Activated CD4-positive, CD25-positive, alpha-beta regulatory T cell treated with anti-CD3 and anti-CD28 coated beads, Interleukin-2, amount 50 U/mL, for 72 hours (primary cell): ENCODE measurements at places on chromosomes 6 and 20.

GRCh38 chr6:63732336-63732735 is 96.7 kb downstream of the PHF3 start:
- DNase-seq = no peak

DNA sequence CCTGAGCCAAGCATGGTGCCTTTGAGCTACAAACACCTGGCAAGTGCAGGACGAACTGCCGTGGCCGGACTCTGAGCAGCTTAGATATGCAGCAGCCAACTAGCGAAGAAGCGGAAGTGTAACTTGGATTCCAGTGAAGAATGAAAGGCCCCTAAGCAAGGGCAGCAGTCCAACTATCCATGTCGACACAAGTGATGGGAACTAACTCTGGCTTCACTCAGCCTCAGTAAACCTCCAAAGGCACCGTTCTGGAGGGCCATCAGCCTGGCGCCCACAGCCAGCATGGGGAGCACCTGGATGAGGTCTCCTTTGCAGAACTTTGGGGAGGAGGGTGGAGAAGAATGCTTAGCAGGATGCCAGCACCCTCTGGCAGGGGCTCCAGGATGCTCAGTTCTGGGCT is 78.4 kb upstream of the MLN start:
- no peak for DNase-seq

DNA sequence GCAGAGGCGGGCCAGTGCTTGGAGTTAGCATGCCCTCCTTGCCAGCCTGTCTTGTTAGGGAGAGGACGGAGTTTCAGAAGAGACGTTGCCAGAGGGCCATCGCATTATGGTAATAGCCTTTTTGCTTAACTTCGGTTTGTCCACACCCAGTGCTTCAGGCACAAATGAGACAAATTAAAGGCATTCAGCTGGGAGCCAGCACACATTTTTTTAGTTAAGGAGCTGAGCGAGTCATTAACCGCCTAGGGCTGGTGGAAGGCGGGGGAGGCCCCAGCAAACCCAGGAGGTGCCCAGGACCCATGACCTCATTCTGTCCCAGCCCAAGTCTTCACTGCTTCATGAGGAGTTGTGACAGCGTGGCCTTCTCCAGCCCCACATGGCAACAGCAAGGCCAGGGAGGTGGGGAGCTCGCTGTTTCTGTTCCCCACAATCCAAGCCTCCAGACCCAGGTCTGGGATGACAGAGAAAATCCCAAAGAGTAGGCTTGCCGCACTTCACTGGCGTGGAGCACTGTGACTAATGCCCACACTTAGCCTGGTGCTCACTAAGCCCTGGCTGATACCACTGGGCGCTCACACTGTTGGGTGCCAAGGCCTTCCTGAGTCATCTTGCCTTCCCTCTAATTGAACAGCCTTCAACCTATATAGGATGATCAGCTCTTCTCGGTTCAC is 237.1 kb downstream of the ANKRD60 start:
- DNase-seq = no peak

GRCh38 chr20:44400671-44400969 is 45.1 kb downstream of the HNF4A start:
- DNase-seq = no peak

GRCh38 chr20:12970372-12970821 is 38.4 kb upstream of the SPTLC3 start:
- no peak for DNase-seq

- DNase-seq = no peak
Observed at GRCh38 chr6:112050429-112050828, 3.5 kb upstream of the CCN6 start.

GRCh38 chr6:148524471-148524882 is 181.8 kb downstream of the SASH1 start:
- DNase-seq = no peak

- DNase-seq = peak; percentile 75
Observed at GRCh38 chr6:158653577-158654354, 3.9 kb downstream of the SYTL3 start.

DNA sequence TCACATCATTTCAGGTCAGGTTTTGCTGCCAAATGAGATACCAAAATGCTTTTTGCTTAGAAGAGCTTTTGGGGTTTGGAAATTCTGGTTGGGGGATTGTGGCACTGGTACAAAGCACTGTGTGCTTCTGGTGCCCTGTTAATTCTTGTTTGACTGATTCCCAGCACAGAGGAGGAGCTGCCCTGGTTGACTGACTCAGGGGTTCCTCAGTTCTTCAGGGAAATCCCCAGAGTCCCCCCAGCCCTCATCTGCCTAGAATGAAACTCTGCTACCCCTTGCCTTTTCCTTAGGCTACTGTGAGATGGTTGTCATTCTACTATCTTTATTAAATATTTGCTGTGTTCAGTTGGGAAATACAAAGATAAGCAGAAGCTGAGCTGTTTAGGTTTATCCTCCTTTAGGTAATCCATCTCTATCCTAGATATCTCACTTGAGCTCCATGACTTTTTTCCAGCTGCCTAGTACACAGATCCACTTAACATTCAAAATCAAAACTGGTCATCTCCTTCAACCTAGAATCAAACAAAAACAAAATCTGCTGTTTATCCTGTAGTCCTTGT is 24.9 kb upstream of the TSPYL1 start:
- DNase-seq = no peak

- DNase-seq = no peak
Observed at GRCh38 chr20:49674383-49675352, 39.0 kb downstream of the B4GALT5 start.

GRCh38 chr6:56708810-56709597 is 66.3 kb upstream of the DST start:
- DNase-seq = no peak

GRCh38 chr6:48150701-48151100 is 39.7 kb upstream of the PTCHD4 start:
- no peak for DNase-seq

DNA sequence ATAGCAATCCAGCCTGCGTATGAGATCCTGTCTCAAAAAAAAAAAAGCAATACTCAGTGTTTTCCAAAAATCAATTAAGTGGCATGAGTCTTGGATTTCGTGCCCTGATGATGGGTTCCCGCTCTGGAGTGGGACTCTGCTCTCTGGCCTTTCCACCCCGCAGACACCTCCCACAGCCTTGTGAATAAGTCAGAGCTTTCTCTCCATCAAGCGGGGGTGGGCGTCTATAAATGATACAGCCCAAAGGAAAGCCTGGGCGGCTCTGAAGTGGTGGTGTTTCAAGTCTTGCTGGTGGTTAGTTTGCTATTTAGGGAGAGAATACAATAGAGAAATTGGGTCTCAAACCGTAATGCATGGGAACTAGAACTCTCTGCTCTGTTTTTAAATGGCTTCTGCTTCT is 52.5 kb upstream of the TAGAP start:
- DNase-seq = no peak

DNA sequence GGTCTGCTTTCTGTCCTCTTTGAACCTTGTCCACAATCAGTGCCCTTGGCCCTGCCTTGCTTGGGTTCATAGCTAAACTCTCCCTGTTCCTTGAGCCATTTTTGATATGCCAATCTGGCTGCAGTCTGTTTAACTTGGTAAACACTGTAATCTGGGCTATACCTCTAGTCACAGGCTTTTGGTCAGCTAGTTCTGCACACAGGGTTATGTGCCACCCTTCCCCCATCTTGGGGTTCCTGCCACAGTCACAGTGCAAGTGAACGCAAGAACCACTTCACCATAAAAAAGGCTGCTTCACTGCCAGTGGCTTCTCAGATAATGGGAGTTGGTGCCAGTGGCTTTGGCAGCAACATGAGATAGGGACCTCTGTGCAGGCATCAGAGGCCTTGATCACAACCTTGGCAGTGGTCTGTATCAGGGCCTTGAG is 10.9 kb upstream of the ATRN start:
- no peak for DNase-seq

- no peak for DNase-seq
Observed at GRCh38 chr6:105215506-105215905, 35.7 kb upstream of the POPDC3 start.

DNA sequence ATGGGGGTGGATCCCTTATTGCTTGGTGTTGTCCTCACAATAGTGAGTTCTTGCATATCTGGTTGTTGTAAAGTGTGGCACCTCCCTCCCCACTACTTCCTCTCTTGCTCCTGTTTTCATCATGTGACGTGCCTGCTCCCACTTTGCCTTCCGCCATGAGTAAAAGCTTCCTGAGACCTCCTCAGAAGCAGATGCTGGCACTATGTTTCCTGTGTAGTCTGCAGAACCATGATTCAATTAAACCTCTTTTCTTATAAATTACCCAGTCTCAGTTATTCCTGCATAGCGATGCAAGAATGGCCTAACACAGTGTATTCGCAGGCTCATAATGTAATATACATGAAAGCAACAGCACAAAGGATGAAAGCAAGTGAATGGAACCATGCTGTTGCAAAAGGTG is 28.4 kb upstream of the ANKRD60 start:
- DNase-seq = no peak

DNA sequence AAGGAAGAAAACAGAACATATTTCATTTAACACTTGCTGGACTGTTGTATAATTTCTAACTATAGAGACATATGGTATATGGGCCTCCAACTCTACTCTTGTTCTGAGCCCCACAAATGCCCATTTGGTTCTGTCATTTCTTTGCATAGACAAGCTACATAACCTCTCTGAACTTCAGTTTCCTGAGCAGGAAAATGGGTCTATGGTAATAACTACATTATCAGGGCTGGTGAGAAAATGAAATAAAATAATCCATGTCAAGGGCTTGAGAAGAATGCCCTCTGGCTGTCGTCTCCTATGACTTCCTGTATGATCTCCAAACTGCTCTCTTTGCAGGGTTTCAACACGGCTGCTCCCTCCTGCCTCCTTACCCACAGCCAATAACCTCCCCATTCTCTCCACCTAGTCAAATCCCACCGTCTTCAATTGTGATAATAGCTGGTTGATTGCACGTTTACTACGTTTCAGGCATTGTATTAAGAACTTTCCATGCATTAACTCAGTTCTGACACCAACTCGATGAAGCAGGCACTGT is 12.0 kb downstream of the ZCCHC3 start:
- no peak for DNase-seq

DNA sequence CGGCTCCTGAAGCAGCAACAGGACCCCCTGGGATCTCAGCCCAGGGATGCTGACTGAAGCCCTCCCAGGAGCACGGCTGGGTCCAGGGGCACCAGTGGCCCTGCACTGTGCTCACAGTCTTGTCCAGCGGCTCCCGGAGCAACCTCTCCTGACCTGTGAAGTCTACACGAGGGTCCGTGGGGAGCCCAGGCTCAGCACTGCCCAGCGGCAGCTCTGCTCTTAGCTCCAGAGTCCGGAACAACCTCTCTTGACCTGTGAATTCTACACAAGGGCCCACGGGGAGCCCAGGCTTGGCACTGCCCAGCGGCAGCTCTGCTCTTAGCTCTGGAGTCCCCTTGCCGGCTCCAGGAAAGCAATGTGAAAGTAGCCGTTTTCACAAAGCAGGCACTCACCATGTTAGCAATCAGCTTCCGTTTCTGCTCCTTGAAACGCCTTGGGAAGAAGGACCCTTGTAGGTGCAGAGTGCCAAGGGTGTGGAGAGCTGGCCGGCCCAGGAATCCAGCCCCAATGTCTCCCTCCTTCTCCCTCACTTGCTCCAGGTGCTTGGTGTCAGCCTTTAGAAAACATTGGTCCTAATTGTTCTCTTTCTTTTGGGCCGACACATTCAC is 310.9 kb downstream of the CDH4 start:
- no peak for DNase-seq

DNA sequence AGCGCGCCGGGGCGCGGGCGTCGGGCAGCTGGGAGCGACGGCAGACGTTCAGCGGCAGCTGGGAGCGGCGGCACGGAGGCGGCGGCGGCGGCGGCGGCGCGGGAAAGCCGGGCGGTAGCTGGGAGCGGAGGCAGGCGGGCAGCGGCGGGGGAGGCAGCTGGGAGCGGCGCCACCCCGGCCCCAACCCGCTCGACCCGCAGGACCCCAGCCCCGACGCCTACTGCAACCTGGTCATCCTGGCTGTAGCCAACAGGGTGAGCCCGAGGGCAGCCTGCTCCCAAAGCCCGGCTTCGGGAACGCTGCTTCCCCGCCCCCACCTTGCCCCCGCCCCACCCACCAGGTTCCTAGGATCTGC is 8.9 kb downstream of the CCM2L start:
- DNase-seq = no peak

DNA sequence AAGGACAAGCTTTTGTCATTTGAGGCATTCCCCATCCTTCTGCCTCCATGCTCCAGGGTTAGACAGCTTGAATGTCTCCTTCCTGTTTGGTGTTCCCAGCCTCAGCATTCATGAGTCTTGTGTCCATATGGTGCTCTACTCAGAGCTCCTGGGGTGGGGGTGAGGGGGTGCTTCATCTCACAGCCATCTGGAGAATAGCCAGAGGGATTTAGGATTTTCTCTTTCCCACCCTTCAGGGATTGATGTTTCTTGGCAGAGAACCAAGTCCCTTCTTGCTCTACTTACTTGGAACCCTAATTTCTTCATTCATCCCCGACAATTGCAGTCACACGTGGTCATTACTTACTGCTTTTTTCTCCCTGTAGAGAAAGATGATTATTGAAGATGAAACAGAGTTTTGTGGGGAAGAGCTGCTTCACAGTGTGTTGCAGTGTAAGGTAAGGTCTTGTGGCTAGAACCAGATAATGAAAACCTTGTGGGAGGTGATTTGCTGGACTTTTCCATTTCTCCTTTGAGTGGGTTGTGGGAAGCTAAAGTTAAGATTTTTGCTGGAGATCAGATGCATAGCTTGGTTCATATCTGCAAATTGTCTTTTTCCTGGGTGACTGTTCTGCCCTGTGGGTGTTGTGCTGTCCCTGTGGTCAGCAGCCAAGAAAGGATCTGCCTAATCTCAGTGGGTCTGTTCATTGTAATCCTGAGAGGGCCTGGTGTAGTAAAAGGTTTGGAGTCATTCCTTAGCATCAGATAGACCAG is 18.6 kb downstream of the CMTR1 start:
- DNase-seq = no peak

DNA sequence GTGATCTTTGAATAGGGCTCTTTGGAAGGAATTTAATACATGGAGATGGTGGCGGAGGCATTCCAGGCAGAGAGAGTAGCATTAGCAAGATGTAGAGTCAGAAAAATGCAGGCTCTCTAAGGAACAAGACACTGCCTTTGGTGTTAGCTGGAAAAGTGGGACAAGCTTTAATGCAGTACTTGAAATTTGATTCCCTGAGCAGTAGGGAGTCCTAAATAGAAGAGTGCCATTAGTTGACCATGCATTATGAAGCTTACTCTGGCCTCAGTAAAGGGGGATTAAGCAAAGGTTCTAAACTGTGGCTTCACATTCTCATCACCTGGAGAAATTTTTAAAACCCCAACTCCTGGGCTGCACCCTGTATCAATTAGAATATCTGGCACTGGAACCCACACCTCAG is 494.8 kb upstream of the SOX4 start:
- DNase-seq = no peak

DNA sequence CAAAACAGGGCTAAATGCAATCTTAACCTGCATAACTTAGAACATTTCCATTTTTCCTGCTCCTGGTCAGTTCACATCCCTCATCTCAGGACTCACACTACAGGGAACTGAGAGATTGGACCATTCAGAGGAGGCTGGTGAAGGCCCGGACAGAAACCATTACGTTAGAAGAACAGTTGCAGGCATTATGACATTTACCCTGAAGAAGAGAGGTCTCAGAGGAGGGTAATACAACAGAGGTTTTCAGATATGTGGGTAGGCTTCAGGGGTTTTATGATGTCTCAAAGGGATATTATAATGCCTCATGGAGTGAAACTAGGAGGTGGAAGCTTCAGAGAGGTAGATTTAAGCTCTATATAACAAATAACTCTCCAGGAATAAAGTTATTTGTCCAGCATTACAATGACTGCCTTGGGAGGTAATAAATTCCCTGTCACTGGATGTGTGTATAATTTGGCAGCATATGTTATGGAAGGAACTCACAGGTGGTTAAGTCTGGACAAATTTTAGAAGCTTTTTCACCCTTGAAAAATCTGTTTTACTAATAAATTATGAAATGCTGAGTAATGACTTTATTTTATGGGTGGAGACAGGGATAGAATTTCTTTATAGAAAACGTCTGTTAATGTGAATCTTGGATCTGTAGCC is 36.7 kb upstream of the RIPOR2 start:
- DNase-seq = no peak
